ENCODE measurements at places on chromosomes 12 and 14. TPM values are rescaled to one million over a fixed set of nuclear protein-coding genes. Genes with fewer than 3 reads are reported as not detected.

NID2 gene
- 11.1 TPM for total RNA-seq

AQP5 gene
- not detected for total RNA-seq

CYP46A1 gene
- 0.38 TPM for total RNA-seq

GRCh38 chr14:75570797-75571196 lies 7.6 kb upstream of the FLVCR2 start:
- DNase-seq: no peak

GRCh38 chr14:79443602-79444001 lies 767.7 kb downstream of the DIO2 start:
- no peak for DNase-seq

P2RX7 gene
- total RNA-seq: 0.32 TPM

DNA sequence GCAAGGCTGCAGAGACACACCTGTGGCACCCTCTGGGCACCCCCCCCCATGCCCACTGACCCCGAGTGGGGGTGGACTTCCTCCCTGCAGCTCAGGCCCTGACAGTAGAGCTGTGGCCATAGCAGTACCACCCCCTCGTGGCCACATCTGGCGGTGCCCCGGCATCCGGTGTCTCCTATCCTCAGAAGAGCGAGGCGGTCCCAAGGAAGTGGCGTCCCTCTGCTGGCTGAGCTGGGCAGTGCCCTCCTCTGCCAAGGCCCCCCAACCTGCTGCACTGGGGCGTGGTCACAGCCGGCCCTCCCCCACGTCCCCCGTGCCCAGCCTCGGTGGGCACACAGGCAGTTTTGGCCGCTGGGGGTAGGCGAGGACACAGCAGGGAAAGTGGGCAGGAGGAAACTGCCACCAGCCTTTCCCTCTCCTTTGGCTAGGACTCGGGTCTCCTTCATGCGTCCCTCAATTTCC lies 6.0 kb upstream of the SLC6A12 start:
- DNase-seq: peak; percentile 31

ACOT4 gene
- 0.69 TPM for total RNA-seq

DNA sequence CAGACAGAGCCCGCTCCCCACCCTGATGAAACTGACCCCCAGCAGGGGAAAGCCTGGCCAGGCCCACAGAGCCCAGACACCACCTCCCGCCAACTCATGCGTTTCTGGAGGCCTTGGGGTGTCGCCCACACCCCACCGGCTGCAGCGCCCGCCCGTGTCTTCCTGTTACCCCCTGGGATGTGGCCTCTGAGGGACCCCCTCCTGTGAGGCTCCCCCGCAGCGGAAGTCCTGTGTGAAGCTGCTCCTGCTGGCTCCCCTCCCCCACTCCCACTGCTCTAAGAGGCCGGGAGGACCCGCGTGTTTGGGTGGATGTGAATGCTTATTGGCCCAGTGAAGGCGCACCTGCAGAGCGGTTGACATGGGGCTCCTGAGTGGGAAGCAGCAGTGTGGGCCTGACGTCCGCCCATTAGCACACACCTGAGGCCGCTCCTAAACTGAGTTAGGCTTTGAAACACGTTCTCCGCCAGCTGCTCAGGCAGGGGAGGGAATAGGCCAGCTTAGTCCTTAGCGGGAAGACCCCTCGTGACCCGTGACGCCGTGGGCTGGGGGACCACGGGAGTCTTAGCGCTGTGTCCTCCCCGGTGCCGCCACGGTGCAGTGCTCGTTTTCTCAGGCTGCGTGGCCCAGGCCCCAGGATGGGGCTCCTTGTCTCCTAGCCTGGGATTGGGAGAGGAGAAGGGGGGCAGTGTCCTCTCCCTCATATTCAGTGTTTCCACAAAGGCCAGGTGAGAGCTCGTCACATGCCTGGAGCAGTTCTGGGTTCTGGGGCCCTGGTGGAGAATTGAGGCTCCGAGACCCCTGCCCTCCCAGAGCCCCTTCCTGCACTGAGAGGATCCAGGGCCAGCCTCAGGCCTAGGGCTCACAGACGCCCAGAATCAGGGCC lies 323.4 kb upstream of the SFSWAP start:
- DNase-seq: no peak
